ENCODE measurements at places on chromosomes 12 and 14.

DNA sequence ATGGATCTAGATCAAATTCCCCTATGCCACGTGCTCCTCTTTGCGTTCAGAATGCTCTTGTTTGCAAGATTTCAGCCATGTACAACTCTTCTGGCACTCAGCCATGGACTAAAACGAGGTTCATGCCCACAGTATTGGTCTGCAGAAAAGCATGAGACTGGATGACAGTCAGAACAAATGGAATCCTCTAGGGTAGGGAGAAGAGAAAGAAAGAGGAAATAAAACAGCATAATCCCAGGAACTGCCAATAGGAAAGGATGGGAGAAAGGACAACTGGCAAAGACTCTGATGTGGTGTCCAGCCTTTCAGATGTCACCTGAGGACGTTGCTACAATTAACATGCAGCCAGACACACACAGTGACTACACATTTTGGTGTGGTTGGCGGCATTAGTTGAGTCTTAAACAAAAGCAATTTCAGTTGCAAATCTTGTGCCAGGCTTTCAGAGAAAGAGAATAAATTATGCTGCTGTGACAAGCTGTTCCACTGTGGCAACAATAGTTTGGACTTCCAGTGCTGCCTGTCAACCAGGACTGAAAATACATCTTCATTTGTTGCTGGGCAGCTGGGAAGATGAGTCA lies 338.0 kb downstream of the RGS6 start:
- DNase-seq = no peak

DNA sequence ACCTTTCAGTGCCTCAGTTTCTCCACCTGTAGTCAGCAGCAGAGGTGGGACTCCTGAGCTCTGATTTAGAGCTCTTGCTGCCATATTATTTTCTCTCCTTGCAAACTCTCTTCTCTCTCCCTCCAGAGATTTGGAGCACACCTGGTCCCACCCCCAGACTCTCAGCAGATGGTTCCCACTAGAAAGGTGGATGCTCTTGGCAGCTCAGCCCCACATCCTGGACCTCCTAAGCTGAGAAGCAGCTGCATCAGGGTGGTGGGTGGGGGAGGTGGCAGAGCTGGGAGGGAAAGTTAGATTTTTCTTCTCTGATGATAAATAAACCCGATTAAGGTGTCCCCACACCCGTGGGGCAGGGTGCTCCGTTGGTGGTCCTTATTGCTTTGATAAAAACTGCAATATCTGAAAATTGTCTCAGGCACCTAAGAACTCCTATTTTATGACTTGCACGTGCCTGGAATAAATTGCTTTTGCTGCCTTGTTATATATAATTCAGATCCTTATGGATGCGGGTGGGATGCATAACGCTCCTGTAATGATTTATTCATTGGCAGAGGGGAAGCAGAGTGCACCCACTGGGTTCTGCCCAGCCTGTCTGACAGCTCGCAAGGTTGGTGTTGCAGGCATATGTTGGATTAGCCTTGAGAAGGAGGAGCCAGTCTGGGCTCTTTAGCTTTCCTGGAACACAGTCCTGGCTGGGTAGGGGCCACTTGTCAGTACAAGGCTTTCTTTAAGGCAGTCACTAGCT lies 214.2 kb downstream of the SUDS3 start:
- no peak for DNase-seq

GRCh38 chr14:79413734-79414428 lies 797.4 kb downstream of the DIO2 start:
- DNase-seq = no peak

GRCh38 chr12:3219233-3219632 lies 142.1 kb downstream of the TSPAN9 start:
- DNase-seq = no peak

DNA sequence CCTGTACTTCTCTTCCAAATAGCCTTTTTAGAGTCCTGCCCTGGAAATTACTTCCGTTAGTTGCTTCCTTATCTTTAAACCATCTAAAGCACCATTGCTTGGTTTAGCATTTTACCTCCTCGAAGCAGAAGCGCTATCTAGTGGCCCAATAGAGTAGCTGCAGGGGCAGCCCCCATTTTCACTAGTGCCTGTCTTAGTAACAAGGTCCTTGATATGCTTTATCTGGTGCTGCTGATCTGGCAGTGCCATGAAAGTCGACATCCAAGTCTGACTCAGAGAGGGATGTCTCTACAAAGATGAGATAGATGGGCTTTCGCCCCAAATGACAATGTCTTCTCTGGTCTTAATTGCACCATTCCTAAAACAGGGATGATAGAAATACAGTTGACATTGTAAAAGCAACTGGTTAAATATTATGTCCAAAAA lies 25.0 kb upstream of the CIT start:
- peak; percentile 55 for DNase-seq

GRCh38 chr12:121214166-121214777 lies 4.3 kb downstream of the P2RX4 start:
- peak; percentile 30 for DNase-seq

GRCh38 chr12:113005762-113006161 lies 27.4 kb downstream of the OAS2 start:
- DNase-seq = no peak

DNA sequence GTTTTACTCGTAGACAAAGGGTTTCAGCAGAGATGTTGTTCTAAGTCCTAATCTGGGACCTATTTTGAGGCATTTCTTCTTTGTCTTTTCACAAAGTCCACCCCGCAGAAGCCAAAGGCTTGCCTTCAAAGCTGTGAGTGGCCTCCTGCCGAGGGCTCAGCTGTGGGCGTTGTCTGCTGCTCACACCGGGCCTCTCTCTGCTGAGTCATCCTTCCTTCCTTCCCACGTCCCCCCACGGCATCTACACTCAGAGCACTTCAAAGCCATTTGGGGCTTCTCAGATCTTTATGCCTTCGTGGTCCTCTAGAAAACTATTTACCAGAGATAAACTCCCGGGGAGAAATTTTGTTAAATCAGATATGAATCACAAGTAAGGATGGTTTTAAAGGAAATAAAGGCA lies 115.9 kb upstream of the TMPO start:
- DNase-seq = peak; percentile 66

- no peak for DNase-seq
Measured at GRCh38 chr14:84646786-84647500, 883.0 kb upstream of the FLRT2 start.

GRCh38 chr12:31900271-31900670 lies 58.9 kb upstream of the RESF1 start:
- DNase-seq = no peak

DNA sequence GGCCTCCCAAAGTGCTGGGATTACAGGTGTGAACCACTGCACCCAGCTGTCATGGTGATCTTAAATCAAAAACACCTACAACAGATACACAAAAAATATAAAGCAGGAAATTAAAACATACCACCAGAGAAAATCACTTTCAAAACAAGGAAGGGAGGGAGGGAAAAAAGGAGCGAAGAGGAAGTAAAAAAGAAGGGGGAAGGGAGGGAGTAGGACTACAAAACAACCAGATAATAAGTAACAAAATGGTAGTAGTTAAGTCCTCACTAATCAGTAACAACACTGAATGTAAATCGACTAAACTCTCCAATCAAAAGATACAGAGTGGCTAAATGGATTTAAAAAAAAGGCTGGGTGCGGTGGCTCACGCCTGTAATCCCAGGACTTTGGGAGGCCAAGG lies 89.0 kb downstream of the SH2B3 start:
- DNase-seq = no peak

- no peak for DNase-seq
Measured at GRCh38 chr12:123475246-123475703, 17.3 kb downstream of the SNRNP35 start.

- DNase-seq = no peak
Measured at GRCh38 chr14:94481468-94482131, 5.6 kb upstream of the SERPINA9 start.
